NCI-H345 (cell line): ENCODE measurements at places on chromosomes 11 and 22.

GRCh38 chr11:122383186-122383585 is 267.2 kb upstream of the BLID start:
- no peak for DNase-seq

- DNase-seq: peak; percentile 65
Measured at GRCh38 chr11:117743121-117743815, 53.7 kb downstream of the DSCAML1 start.

DNA sequence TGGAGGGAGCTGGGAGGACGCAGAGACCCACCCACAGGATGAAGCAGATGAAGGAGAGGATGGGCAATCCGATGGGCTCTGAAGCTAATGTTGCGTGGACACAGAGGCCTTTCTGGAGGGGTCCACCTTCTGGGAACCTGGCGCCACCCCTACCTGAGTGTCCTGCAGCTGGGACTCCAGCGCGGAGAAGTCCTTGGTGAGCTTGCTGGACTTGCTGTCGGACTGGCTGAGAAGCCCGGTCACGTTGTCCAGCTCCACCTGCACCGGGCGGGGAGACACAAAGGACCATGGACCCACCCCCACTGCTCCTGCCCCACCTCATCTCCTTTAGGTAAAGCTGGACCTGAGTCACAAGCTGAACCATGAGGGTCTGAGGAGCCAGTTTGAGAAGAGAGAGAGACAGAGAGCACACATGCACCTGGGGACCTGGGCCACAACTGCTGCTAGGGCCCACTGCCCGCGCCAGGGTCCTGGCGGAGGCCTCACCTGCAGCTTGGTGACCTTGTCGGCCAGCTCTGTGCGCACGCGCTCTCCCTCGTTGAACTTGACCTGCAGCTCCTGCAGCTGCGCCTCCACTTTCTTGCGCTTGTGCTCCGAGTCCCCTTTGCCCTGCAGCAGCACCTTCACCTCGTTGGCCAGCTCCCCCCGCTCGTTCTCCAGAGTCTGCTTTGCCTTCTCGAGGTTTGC is 40.8 kb downstream of the APOL1 start:
- DNase-seq: no peak

- peak; percentile 20 for DNase-seq
Measured at GRCh38 chr22:42685941-42686653, 34.6 kb downstream of the A4GALT start.

DNA sequence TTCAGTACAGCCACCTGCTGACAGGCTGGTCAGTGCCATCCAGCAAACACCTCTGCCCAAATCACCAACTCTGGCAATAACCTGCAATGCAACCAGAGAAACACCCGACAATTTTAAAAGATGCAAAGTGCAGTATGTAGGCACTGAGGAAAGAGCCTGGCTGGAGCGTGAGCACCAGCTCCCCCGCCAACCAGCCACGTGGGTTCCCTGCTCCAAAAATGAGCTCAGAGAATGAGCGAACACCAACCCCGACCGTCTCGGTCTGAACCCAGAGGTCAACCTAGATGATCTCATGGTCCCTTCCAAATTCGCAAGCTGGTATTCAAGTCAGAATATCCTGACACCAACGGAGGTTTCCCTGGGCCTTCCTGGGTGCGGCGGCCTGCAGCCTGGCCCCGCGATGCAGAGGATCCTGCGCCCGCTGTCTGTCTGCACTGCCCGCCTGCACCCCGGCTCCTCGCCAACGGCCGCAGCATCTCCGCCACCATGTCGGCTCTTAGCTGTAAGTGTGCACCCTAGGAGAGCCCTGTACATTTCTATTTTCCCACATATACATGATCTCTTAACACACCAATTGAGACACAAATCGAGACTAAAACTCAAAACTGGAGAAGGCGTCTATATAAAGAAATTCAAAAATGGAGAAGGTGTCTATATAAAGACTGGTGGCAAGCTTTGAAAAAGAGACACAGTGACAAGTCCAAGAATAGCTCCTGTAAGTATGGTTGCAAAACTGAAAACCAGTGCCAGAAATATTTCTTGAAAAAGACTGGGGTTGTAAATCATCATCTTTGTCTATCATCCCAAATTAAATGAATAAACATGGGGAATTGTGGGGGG is 22.8 kb downstream of the TMEM184B start:
- DNase-seq: no peak

DNA sequence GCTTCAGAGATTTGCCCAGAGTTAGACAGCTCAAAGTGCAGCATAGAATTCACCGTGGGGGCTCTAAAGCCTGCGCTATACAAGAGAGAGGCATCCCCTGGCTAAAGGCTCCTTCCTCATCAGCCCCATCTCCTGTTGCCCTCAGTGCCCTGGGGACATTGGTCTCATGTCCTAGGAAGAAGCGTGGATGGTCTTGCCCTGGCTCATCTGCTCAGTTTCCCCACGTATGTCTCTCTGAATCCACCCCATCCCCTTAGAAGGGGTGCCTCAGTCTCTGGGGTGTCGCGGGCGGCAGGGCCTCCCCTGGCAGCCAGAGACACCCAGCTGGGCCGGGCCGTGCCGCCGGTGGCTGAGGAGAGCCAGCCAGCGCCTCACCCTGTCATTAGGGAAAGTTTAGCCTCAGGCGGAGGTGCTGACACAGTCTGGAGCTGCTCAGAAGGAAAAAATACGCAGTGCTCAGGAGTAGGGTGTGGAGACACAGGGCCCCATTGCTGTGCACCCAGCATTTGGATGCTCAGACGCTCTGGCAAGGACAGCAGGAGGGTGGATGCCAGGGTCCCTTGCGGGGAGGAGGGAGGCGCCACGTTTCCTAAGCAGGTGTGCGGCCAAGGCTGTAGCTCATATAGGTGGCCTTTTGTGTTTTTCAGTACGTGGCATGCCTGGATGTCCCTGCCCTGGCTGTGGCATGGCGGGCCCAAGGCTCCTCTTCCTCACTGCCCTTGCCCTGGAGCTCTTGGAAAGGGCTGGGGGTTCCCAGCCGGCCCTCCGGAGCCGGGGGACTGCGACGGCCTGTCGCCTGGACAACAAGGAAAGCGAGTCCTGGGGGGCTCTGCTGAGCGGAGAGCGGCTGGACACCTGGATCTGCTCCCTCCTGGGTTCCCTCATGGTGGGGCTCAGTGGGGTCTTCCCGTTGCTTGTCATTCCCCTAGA is 1.3 kb downstream of the SLC39A13 start:
- no peak for DNase-seq

GRCh38 chr11:74905326-74905725 is 43.6 kb downstream of the XRRA1 start:
- DNase-seq: no peak

DNA sequence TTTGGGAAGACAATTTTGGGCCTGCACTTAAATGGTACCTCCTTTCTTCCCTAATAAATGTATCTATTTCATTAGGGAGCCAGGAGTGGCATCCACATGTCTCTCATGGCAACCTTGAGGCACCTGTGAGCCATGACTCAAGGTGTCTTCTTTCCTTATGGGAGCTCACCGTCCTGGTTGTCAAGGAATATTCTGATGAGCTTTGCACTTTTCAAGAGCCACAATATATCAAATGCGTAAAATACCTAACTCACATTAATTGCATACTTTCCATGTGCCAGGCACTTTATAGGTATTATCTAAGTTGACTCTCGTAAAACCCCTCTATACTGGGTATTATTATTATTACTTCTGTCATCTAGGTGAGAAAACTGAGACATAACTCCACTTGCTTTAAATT is 32.5 kb downstream of the MUC15 start:
- no peak for DNase-seq
